ENCODE measurements at places on chromosomes 4 and X. TPM values are rescaled to one million over a fixed set of nuclear protein-coding genes. Genes with fewer than 3 reads are reported as not detected.

Gene BMP3
- 61.7 TPM for polyA plus RNA-seq

Gene PROM1
- 18.5 TPM for polyA plus RNA-seq

Gene PDZD4
- 8.5 TPM for polyA plus RNA-seq

Gene RTL9
- polyA plus RNA-seq, result 0.33 TPM

Gene CD99L2
- polyA plus RNA-seq, result 36.1 TPM

Gene DGKK
- 0.03 TPM for polyA plus RNA-seq

Gene H2BW2
- 1.4 TPM for polyA plus RNA-seq

Gene CYLC1
- not detected for polyA plus RNA-seq
